ENCODE measurements at places on chromosomes 7 and 10.

DNA sequence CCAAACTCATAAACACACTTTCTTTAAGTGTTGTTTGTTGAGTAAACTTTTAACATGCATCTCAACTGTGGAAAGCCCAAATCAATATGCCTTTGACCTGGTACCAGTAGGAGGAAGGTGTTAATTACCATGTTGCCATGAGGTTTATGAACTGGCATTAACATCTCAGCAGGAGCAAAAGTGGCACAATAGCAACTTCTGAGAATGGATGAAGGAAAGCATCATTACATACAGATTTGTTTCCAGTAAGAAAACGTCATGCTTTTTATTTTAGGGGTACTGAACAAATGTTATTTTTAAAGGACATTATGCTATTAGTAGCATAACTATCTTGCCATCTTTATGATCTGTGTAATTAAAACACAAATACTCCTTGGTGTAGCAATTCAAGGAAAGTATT is 51.1 kb downstream of the ARMC3 start:
- DNase-seq: no peak
- no peak overlapping the region for H3K27ac ChIP-seq
- no peaks in the 10 kb centered on the region for H3K36me3 ChIP-seq
- H3K4me3 ChIP-seq: no peak overlapping the region

GRCh38 chr7:148535217-148535616 is 55.3 kb upstream of the C7orf33 start:
- no peaks in the 10 kb centered on the region for H3K27me3 ChIP-seq
- no peaks in the 10 kb centered on the region for H3K4me1 ChIP-seq
- H3K36me3 ChIP-seq: no peaks in the 10 kb centered on the region
- no peak overlapping the region for H3K4me3 ChIP-seq
- no peak overlapping the region for H3K27ac ChIP-seq

GRCh38 chr10:7199152-7199760 is 211.6 kb downstream of the SFMBT2 start:
- H3K36me3 ChIP-seq: no peaks in the 10 kb centered on the region
- no peak for DNase-seq
- no peak overlapping the region for H3K27ac ChIP-seq
- no peak overlapping the region for H3K4me3 ChIP-seq
- no peaks in the 10 kb centered on the region for H3K27me3 ChIP-seq

DNA sequence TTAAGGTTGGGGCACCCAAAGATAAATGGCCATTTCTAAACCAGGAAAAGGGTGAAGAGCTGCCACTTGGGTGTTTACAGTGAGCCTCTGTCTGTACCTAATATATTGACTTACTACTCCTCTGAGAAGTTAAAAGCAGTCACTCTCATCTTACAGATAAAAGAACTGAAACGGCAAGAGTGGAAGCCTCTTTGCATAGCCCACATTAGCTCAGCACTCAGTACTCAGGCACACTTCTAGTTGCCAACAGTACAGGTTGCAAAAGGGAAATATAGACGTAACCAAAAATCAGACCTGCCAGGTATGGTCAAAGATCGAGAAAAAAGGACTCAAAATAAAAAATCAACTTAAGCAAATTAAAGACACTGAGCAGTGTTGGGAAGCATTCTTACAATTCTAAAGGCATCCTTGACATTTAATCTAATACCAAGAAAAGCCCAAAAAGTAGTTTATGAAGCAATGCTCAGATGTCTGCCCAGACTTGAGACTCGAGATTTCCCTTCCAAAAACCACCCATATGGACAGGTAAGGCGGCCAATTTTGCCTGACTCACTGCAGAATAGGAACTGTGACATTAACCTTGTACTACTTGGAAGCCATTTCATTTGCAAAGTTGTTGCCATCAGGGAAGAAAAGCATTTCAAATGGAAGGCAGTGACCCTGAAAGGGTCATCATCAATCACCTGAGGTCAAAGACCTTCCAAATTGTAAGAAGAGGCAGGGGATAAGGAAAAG is 139.3 kb downstream of the SLC25A13 start:
- H3K4me1 ChIP-seq: no peaks in the 10 kb centered on the region
- H3K27ac ChIP-seq: no peak overlapping the region
- no peak overlapping the region for H3K4me3 ChIP-seq
- H3K27me3 ChIP-seq: no peaks in the 10 kb centered on the region
- peaks cover 13% of the 10 kb centered on the region for H3K36me3 ChIP-seq
- no peak for DNase-seq

DNA sequence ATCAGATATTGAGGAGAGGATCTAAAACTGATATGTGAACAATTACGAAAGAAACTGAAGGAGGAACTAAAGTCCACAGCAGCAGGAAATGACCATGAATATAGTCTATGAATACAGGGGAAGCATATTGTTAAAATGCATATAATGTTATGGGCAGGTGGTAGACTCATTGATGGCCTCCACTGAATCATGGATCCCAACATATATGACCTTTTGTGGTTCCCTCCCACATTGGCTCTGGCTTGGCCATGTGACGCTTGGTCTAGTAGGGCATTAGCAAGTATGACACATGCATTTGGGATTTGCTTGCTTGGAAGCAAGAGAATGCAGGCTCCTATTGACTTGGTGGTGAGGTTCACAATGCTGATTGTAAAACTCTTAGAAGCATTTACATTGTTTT is 55.2 kb upstream of the RAB18 start:
- no peak overlapping the region for H3K27ac ChIP-seq
- H3K36me3 ChIP-seq: no peaks in the 10 kb centered on the region
- H3K4me1 ChIP-seq: no peaks in the 10 kb centered on the region
- no peak for DNase-seq
